NCI-H460 (cell line): ENCODE measurements at places on chromosomes 4 and X.

GRCh38 chrX:47649271-47649670 lies 1.1 kb downstream of the ELK1 start:
- DNase-seq, result no peak

DNA sequence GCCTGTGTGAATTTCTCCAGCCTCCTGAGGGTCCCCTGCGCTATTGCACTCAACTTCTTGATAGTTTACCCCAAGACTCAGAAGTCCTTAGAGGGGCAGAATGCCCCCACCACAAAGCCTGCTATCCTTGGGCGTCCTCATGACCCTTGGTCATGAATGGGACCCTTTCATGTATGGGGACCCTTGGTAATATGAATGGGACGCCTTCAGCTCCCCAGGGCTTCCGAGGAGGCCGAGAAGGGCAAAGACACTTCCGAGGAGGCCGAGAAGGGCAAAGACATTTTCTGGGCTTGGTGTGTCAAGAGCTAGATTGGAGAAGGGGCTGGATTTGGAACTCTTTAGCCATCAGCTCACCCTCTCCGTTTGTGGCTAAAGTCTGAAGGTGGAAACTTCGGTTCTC lies 8.6 kb downstream of the SHOX start:
- no peak for DNase-seq

GRCh38 chrX:43655151-43656004 lies 721 bp upstream of the MAOA start:
- peak; percentile 22 for DNase-seq

DNA sequence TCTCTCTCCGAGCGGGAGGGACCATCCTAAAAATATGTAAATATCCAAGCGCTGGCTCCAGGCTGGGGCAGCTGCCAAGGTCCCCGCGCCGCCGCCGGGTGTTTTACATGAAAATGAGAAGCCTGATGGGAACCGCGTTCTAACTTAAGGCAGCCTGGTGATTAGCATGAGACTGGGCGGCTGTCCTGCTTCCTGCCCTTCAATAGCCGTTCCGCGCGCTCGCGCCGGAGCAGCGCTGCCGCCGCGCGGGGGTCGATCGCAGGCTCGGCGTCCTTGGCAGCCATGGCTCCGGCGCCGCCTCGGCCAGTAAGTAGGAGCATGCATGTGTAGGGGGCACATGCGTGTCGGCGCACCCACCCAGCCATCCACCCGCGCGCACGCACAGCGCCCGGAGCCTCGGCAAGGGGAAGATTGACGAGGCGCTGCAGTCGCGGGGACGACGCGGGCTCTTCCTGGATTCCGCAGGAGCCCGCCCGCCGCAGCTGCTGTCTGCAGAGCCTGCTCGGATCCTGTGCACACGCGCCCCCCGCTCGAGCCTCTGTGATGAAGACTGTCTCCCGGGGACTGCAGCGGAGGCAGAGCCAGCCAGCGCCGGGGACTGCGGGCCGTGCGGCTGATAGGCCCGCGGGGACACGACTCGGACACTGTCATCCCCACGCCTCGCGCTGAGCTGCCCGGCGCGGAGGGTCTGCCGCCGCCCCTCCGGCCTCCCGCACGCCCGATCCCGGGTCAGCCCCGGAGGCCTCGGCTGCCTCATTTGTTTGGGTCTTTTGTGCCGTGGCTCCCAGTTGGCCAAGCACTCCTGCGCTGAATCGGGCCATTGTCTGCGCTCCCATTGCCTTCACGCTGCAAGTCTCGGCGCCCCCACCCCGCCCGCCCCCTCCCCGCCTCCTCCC lies 734 bp downstream of the STOX2 start:
- DNase-seq, result no peak

DNA sequence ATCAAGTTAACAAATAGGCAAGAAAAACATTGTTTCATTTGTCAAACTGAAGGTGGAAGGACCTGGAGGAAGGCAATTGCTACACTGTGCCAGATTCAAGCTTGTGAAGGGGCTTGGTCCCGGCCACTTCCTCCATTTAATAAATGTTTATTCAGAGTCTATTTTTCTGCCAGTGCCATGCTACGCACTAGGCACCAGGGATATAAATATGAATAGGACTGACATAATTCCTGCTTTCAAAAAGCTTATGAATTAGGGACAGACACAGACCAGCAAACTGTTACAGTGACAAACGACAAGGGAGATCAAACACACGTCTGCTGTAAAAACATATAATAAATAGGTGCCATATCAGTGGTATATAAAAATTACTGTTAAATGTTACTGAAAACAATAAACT lies 571 bp downstream of the TLR6 start:
- DNase-seq, result no peak

DNA sequence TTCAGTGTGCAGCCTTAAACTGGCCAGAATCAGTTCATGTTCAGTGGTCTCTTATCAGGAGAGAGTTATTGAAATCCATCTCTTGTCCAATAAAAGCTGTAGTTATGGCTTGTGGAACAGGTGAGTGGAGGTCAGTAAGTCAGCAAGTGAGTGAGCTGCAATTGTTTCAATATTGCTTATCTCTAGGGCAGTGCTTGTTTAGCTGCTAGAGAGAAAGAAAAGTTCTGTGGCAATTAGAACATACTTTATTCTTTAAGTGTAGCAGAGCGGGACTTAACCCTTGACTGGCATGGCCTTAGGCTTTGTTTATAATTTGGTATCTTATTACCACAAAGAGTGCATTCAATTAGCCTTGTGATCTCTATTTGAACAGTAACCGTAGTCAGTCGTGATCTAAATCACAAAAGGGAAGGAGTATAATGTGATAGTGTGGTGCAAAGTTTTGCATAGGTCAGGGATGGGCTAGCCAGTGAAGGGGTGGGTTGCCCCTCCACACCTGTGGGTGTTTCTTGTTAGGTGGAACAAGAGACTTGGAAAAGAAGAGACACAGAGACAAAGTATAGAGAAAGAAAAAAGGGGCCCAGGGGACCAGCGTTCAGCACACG lies 6.9 kb upstream of the ETDC start:
- no peak for DNase-seq
